GM12878 (cell line): ENCODE measurements at places on chromosomes 3 and 15. TPM values are rescaled to one million over a fixed set of nuclear protein-coding genes. Genes with fewer than 3 reads are reported as not detected.

NEK4 gene
- polyA plus RNA-seq, result 13.1 and 15.1 TPM in 2 replicates

SUSD5 gene
- polyA plus RNA-seq, result 0.19 TPM in 1 of 2 replicates, not detected in the other

SI gene
- polyA plus RNA-seq, result not detected in 2 replicates

KCNAB1 gene
- polyA plus RNA-seq, result 0.47 and 0.52 TPM in 2 replicates

ACTC1 gene
- polyA plus RNA-seq, result not detected in 2 replicates

MAGI1 gene
- 0.09 and 0.29 TPM in 2 replicates for polyA plus RNA-seq

MKRN2OS gene
- 0.37 TPM in 1 of 2 replicates, not detected in the other for polyA plus RNA-seq

SPINK8 gene
- not detected in 2 replicates for polyA plus RNA-seq

SNTN gene
- not detected in 2 replicates for polyA plus RNA-seq

SLC6A1 gene
- not detected in 2 replicates for polyA plus RNA-seq

SRP14 gene
- polyA plus RNA-seq, result 806 and 860 TPM in 2 replicates

ITIH1 gene
- not detected in 2 replicates for polyA plus RNA-seq

CHRM5 gene
- polyA plus RNA-seq, result not detected in 2 replicates

FOXL2 gene
- not detected in 2 replicates for polyA plus RNA-seq

IQCF5 gene
- polyA plus RNA-seq, result not detected in 2 replicates

BDH1 gene
- 76.9 and 77.2 TPM in 2 replicates for polyA plus RNA-seq

CCR4 gene
- polyA plus RNA-seq, result 3.1 and 3.2 TPM in 2 replicates

LIPH gene
- polyA plus RNA-seq, result 4.2 and 5.1 TPM in 2 replicates

CLSTN2 gene
- not detected in 2 replicates for polyA plus RNA-seq

WDR93 gene
- polyA plus RNA-seq, result not detected in 2 replicates

CIP2A gene
- polyA plus RNA-seq, result 25.0 and 25.2 TPM in 2 replicates

OTOL1 gene
- not detected in 2 replicates for polyA plus RNA-seq

LRRC3B gene
- polyA plus RNA-seq, result not detected in 2 replicates

USP50 gene
- not detected in 2 replicates for polyA plus RNA-seq

DHFR2 gene
- 3.5 and 4.6 TPM in 2 replicates for polyA plus RNA-seq

AHSG gene
- not detected in 2 replicates for polyA plus RNA-seq

LYZL4 gene
- polyA plus RNA-seq, result not detected in 2 replicates

SPTSSB gene
- polyA plus RNA-seq, result 0.11 and 0.19 TPM in 2 replicates

CSK gene
- 49.1 and 53.4 TPM in 2 replicates for polyA plus RNA-seq

KIF9 gene
- 8.2 and 10.6 TPM in 2 replicates for polyA plus RNA-seq

CASR gene
- polyA plus RNA-seq, result 0.09 and 0.51 TPM in 2 replicates

ALDH1A3 gene
- polyA plus RNA-seq, result 0.20 and 0.21 TPM in 2 replicates

SEMA4B gene
- 9.9 and 10.0 TPM in 2 replicates for polyA plus RNA-seq

IL12A gene
- 3.6 and 4.2 TPM in 2 replicates for polyA plus RNA-seq

SETD5 gene
- 46.9 and 50.5 TPM in 2 replicates for polyA plus RNA-seq

IQCH gene
- 1.0 and 1.4 TPM in 2 replicates for polyA plus RNA-seq

GOLGA8J gene
- polyA plus RNA-seq, result not detected in 2 replicates

SLITRK3 gene
- polyA plus RNA-seq, result not detected in 2 replicates

ILDR1 gene
- 6.5 and 7.5 TPM in 2 replicates for polyA plus RNA-seq

GPR176 gene
- polyA plus RNA-seq, result 0.18 TPM in 1 of 2 replicates, not detected in the other

CD200R1 gene
- 0.31 and 0.55 TPM in 2 replicates for polyA plus RNA-seq

GRAMD2A gene
- 0.35 TPM in 1 of 2 replicates, not detected in the other for polyA plus RNA-seq

SPATA12 gene
- polyA plus RNA-seq, result 0.17 and 0.32 TPM in 2 replicates

SACM1L gene
- 29.3 and 29.9 TPM in 2 replicates for polyA plus RNA-seq

IGSF10 gene
- polyA plus RNA-seq, result not detected in 2 replicates

GOLGA6L9 gene
- polyA plus RNA-seq, result 0.80 and 0.96 TPM in 2 replicates

GOLGA8H gene
- not detected in 2 replicates for polyA plus RNA-seq

ZMYND10 gene
- 0.29 and 0.94 TPM in 2 replicates for polyA plus RNA-seq

UPK1B gene
- not detected in 2 replicates for polyA plus RNA-seq

GRM2 gene
- polyA plus RNA-seq, result not detected in 2 replicates

CSTA gene
- polyA plus RNA-seq, result 3.7 and 4.2 TPM in 2 replicates

P2RY1 gene
- polyA plus RNA-seq, result 1.1 and 1.2 TPM in 2 replicates

PAQR5 gene
- polyA plus RNA-seq, result not detected in 2 replicates

KPNA4 gene
- 18.1 and 20.3 TPM in 2 replicates for polyA plus RNA-seq

ARHGAP31 gene
- polyA plus RNA-seq, result 7.2 and 8.1 TPM in 2 replicates

CLDN1 gene
- 8.8 and 9.4 TPM in 2 replicates for polyA plus RNA-seq

GXYLT2 gene
- 0.40 and 1.1 TPM in 2 replicates for polyA plus RNA-seq

PRKAR2A gene
- 13.4 and 14.3 TPM in 2 replicates for polyA plus RNA-seq

TBC1D2B gene
- 5.6 and 8.2 TPM in 2 replicates for polyA plus RNA-seq
